ENCODE measurements at places on chromosomes 4 and X.

GRCh38 chr4:138182838-138183426 lies 59.2 kb downstream of the SLC7A11 start:
- DNase-seq: peak; percentile 25

- DNase-seq: peak; percentile 32
These were observed 4.1 kb downstream of the POF1B start for GRCh38 chrX:85375333-85375738.

DNA sequence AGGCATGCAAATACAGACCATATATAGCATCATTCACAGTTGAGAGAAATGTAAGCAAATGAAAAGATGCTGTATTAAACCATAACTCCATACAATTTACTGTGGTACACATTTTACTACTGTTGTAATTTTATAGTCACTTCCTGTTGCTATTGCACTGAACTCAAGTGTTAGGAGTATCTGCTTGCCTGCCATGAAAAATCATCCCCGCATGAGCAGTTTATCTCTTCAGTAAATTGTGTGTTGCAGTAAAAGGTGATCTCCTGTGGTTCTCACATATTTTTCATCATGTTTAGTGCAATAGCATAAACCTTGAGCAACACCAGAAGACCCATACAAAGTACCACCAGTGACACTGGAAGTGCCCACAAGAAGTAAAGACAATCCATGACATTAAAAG lies 1153.4 kb downstream of the FAT4 start:
- DNase-seq: no peak

DNA sequence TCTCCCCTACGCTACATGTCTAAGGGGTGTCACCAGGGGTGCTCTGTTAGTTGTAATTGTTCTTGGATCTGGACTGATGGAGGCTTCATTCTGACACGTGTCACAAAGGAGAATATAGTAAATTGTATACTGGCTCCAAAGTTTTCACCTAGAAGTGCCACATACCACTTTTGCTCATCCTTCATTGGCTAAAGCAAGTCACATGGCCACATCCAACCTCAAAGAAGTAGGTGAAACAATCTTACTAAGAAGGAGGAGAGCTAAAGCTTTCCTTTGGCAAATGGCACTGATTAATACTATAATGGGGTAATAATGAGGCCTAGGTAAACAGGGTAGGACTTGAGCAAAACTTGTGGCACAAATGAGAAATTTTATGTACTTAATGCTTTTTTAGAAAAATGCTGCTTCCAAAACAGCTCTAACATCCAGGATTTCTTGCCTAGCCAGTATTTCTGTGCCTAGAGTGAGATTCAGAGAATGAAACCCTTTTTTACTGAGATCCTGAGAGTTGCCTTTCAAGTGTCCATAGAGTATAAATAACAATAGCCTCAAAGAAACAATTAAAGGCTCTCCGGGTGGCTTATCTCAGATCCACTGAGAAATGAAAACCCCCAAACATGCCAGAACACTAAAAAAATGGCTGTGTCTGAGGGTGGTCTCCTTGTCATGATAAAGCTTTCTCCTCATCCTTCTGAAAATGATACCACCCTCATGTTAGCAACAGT lies 34.7 kb downstream of the NHS start:
- no peak for DNase-seq

DNA sequence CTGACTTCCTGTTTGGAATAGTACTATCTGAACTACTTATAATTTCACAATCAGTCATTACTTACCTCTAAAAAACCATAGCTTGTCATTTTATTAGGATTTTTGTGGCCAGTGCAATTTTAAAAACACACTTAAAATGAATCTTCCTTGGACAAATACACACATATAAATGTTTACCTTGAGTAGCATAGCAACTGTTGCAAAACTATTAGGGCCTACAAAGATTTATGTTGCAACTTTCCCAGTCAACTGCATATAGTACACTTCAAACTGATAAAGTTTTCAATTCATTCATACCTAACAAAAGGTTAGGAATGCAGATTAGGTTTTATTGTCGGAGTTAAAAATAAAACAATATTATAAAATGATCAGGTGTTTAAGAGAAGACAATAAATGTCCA lies 193.0 kb downstream of the PDGFC start:
- no peak for DNase-seq

DNA sequence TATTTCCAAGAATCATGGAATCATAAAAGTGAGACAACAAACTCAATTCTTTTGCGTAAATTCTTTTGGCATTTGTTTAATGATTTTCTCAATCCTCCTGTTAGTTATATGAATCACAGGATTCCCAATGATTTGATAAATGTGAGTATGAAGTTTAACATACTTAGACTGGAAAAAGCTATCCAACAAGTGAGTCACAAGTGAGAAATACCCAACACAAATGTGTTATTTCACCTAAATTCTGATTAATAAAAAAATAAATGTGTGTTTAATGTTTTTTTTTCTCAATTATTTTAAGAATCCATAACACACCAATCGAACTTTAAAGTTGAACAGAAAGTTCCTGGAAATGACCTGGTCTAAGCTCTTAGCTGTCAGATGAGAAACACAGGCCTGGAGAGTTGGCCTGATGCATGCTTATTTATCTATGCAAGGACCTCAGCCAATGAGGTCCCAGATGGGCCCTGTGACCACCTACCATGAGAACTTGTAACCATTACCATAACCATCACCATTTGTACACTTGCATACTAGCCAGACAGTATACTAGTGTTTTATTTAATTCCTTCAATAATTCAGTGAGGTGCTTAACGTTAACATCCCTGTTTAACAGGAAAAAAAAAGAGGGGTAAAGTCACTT lies 386.7 kb downstream of the SPRY1 start:
- DNase-seq: no peak

DNA sequence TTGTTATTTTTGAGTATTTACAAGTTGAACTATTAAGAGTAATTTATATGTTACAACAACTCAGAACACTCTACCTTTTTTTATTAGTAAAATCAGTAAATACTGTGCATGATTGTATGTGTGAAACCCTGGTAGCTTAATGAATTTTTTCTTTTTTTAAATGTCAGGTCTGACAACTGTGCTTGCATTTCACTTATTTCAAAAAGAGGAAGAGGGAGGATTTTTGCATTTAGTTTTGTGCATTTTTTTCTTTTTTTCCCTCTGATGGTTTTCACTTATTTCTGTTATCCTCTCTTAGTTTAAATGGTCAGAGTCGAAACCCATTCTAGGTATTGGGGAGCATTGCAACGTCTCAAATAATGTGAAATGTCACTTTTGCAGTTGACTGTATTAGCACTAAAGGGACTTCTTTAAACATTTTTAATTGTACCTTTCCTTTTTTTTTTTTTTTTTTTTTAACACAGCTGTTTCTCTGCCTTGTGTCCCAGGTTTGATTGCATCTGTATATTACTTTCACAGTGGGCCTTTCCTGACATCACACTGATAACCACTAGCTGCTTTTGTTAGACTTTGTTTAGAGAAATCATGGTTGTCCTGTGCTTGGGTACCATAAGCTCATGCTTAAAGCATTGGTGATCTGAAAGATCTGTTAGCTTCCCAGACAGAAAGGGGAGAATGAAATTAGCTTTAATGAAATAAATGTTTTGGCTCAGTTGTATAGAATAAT lies 28.5 kb downstream of the MOB1B start:
- no peak for DNase-seq

DNA sequence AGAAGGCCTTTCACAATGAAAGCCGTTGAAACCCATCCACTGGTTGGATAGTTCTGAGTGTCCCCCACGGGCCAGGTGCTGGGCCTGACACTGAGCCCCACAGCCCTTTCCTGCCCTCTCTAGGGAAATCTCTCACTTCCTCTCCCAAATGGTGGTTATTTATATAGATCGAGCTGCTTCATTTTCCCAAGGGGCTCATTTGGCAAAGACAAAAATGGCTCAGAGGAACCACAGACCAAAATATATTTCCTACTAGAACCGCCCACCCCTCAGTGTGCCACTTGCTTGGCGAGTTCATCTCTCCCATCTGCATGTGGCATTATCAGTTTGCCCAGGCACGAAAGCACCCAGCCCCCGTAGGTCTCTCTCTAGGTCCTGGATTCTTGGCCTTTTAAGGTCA lies 53.3 kb upstream of the STIM2 start:
- no peak for DNase-seq

GRCh38 chr4:38266616-38267015 lies 306.4 kb downstream of the PTTG2 start:
- DNase-seq: no peak

GRCh38 chr4:56684320-56685050 lies 3.4 kb upstream of the HOPX start:
- DNase-seq: no peak

GRCh38 chrX:99719140-99719539 lies 690.9 kb downstream of the PCDH19 start:
- no peak for DNase-seq

All from BE2C (cell line).